ENCODE measurements at places on chromosomes 16 and 17.

GRCh38 chr17:7711051-7711755, 6.2 kb downstream of the EFNB3 start:
- DNase-seq: no peak

DNA sequence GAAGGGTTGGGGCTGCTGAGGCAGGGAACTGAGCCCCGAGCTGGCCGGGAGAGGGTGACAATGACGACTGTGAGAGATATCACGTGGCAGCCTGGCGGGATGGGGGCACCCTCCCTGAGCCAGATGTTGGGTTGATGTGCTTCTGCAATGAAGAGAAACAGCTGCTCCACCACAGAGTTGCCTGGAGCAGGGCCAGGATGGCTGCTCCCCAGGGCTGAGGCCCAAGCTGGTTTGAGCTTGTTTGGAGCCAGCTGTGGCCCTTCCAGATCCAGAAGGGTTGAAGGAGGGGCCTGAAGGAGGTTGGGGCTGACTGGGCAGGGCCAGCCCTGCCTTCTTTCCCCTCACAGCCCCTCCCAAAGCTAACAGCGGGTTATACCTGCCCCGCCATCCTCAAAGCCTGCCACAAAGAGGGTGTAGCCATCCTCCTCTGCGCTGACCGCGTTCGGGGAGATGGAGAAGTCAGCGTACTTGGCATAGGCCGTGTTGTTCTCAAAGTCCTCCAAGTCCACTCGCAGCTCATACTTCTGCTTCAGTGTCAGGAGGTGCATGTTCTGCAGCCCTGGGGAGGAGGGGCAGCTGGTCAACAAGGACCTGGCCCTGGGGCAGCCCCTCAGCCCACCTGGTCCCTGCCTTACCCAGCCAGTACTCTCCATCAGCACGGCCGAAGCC, 2.1 kb downstream of the MFAP4 start:
- DNase-seq: peak; percentile 54

DNA sequence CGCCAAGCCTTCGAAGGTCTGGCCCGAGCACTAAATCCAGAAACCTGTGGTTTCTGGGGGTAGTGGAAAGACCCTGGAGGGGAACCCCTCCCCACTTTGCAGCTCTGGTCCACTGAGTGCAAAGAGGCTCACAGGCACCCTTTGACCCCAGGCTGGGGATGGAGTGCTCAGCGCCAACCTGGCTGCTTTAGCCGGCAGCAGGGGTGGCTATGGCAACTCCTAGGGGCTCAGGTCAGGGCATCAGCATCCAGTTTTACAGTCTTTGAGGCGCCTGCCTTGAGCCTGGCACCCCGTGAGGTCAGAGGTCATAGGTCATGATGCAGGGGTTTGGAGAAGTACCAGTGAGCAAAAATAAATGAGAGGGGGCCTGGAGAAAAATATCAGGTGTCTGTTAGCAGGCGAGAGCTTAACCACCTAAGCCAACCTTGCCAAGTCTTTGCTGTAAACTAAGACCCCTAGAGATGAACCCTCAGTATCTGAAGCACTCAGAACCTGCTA, 17.9 kb downstream of the CA7 start:
- DNase-seq: no peak

DNA sequence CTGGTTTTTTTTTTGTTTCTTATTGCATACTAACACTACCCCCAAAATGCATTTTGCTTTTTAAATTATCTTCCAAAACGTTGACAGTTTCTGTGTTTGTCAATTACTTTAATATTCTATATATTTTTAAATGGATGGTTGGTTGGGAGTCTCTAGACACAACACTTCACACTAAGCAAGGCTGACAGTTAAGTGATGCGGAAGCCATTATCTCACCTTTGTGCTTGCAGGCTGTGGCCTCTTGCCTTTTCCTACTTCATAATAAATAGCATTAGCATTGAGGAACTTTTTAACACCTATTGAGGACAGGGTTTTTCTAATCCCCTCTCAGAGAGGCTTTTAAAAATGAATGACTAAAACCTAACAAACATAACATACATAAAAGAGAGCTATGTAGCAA, 280.8 kb upstream of the TBX2 start:
- DNase-seq: no peak

DNA sequence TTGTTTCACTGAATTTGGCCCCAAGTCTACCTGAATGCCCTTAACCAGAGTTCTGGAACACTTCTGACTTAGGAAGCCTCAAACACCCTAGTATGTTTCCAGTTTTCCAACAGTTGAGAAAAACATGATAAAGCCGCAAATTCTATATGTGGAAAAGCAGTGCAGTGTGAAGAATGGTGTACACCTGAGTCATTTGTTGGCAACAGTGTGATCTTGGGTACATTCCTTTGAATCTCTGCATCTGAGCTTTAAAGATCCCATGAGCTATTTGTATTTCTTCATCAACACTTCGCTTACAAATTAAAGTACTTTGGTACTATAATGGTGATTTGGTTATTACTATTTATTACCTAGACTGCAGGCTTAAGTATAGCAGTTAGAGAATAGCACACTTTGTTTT, 93.6 kb upstream of the TBX2 start:
- no peak for DNase-seq

DNA sequence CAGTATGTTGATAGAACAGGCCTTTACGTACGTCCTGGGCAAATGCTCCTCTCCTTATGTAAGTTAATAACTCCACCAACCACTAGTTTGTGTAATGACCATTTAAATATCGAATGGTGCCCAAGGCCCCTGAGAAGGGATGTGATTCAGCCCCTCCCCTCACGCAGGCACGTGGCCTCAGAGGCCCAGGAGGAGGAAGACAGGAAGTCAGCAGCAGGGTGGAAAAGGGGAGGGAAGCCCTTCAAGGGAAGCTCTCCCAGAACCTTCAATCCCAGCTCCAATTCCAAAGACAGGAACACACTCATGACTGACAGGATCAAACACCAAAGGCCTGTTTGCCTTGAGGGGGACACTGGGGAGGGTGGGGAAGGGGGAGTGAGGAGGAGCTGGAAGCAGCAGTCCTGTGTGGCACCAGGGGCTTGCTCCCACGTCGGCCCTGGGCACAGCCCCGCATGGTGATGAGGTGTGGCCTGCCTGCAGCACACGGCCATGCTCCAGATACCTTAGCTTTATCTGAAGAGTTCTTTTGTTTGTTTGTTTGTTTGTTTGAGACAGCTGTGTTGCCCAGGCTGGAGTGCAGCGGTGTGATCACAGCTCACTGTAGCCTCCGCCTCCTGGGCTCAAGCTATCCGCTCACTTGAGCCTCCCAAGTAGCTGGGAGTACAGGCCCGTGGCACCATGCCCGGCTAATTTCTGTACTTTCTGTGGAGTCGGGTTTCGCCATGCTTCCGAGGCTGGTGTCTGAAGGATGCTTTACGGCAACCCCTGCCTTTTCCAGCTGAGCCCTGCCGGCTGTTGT, 105.0 kb downstream of the ZNF778 start:
- no peak for DNase-seq

All from forelimb muscle (tissue), 1 donor.